ENCODE measurements at places on chromosomes 2 and 18.

- no peak for DNase-seq
Observed at GRCh38 chr2:228273159-228273558, 91.7 kb upstream of the SPHKAP start.

GRCh38 chr2:68272246-68272994 is 20.1 kb upstream of the PPP3R1 start:
- no peak for DNase-seq

- DNase-seq, result no peak
Observed at GRCh38 chr2:63663013-63663864, 74.5 kb downstream of the MDH1 start.

- no peak for DNase-seq
Observed at GRCh38 chr18:38042211-38042890, 476.8 kb upstream of the CELF4 start.

GRCh38 chr2:150267651-150268415 is 219.6 kb downstream of the RND3 start:
- no peak for DNase-seq

DNA sequence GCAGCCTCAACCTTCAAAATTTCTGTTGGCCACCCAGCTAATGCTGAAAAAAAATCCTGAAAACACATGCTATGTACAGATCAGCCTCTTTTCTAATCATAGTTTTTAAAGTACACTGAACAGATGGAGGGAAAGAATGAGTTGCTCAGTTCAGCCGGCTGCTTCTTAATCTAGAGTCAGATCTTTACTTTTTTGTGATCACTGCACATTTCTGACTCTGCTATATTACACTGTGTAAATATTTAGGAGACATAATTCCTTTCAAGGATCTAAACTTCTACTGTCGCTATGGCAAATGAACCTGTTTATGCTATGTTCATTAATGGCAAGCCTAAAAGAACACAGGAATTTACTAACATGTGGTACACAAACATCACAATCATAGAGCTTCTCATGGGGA is 114.2 kb downstream of the SRBD1 start:
- no peak for DNase-seq

- no peak for DNase-seq
Observed at GRCh38 chr2:203578759-203579643, 43.9 kb upstream of the RAPH1 start.

DNA sequence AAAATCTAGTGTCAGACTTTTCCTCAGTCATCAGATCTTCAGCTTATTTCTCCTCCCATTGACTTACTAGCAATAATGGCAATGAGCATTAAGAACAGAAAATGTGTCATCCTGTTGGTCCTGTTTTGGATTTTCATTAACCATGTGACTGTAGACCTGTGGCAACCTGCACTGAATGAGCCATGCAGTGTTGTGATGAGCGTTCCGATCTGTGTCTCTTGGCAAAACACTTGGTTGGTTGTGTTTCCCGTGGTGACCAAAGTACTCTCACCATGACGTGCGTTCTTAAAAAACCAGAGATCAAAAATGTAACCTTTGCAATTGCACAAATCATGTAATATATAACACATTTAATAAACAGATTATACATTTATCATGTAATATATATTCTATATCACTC is 138.6 kb downstream of the MAP3K20 start:
- DNase-seq, result no peak

GRCh38 chr2:229350117-229350805 is 79.2 kb upstream of the PID1 start:
- no peak for DNase-seq

GRCh38 chr18:8754995-8755960 is 49.9 kb downstream of the MTCL1 start:
- DNase-seq, result no peak

Data from HepG2 (cell line).